Glutamatergic neuron (in vitro differentiated cells): ENCODE measurements at places on chromosomes 5 and 9. TPM values are rescaled to one million over a fixed set of nuclear protein-coding genes. Genes with fewer than 3 reads are reported as not detected.

- no peak for DNase-seq
Measured at GRCh38 chr5:94788527-94788926, 170.1 kb downstream of the SLF1 start.

- no peak for DNase-seq
Measured at GRCh38 chr5:32339878-32340277, 27.1 kb upstream of the MTMR12 start.

- no peak for DNase-seq
Measured at GRCh38 chr9:89975630-89976029, 370.8 kb downstream of the GADD45G start.

DNA sequence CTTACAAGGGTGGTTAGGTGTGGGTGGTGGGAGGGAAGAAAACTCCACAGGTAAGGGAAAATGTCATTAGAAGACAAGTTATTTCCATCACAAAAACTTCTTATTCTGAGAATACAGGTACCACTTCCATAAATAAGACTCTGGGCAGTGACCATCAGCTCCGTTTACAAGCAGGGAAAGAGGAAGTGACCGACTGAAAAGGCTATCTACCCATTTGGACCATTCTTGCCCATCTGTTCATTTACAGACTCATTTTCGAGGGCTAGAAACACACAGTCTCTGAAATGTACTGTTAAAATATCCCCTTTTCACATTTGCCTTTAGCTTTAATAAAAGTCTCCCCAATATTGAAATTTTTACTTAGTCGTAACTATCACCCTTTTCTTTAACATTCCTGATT, 79.5 kb downstream of the TTC39B start:
- no peak for DNase-seq

Gene PCDHB2
- total RNA-seq, result 103 TPM

Gene SPATA6L
- 0.59 TPM for total RNA-seq
